ENCODE measurements at places on chromosomes 4 and X.

DNA sequence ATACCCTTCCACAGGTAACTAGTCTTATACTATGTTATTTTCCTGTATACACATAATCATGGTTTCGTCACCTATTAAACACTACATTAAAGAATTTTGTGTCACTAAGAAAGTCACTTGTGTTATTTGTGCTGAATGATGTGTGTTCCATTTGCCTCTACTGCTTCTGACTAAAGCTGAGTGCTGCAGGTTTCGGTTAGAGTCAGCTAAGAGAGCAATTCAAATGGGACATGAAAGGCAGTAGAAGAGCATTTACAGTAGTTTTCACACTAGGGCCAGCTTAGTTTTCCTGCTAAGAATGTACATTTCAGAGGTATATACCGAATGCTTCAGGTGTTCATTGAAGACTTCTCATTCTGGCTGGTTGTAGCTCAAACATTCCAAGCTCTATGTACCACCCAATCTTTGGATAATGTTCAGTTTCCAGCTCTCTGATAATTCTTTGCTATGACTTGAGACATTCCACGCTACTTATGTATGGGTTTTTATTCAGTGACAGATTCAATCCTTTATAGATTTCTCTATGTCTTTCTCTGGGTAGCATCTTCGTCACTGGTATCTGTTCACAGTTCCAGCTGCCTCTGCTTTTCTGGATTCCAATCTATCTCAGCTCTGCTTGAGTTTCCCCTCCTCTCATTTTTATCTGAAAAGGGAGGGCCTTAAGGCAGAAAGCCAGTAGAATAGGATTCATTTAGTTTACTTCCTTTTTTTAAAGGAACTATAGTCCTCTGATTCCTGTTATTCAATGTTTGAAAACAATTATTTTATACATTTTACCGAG is 164.4 kb downstream of the CXXC4 start:
- no peak for DNase-seq

- no peak for DNase-seq
Observed at GRCh38 chr4:15427161-15427560, 672 bp upstream of the C1QTNF7 start.

DNA sequence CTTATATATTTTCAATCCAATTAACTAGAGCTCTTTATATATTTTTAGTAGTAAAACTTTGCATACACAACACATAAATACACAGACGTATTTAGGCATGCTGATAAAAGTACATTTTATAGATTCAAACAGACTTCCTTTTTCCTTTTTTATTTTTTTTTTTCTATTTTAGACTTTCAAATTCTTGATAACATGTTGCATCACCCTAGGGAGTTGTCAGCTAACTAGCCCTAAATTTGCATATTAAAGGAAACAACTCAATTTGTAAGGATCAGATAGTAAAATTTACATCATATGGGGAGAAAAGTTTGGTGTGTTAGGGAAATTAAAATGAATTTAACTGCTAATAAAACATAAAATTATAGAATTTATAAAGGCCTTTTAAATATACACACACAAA is 47.4 kb upstream of the APOOL start:
- DNase-seq: no peak

- DNase-seq: no peak
Observed at GRCh38 chr4:153246446-153247115, 42.3 kb downstream of the TRIM2 start.

DNA sequence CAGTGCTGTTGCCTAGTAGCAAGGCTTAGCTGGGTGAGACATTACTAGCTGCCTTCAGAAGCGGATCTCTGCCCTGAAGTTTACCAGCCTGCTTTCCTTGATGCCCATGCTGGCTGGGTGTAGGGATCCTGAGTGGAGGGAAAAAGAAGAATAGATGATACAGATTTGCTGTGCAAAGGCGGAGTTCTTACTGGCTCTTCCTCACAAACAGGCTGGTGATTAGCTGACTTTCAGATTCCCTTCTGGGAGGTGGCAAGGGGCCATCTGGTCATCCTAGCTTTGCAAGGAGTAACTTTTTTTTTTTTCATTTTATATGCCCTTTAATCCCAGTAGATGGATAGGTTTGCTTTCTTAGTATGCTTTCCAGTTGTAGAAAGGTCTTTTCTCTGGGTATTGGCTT is 44.8 kb downstream of the SMARCA5 start:
- no peak for DNase-seq

DNA sequence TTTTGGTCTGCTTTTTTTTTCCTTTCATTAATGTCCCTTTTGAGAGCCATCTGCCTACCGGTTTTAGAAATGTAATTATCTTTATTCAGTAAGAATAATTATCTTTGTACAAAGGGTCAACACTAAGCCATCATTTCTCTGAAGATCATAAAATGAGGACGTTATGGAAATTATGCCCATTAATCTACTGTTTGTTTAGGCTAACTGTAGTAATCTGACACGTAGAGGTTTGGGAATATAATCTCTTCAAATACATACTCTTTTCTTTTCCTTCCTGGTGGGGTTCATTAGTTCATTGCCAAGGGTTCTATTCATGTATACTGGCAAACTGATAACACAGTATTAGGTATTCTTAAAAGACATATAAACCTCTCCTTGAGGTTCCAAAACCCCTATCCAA is 3.8 kb upstream of the HSD17B13 start:
- DNase-seq: peak; percentile 58

- DNase-seq: no peak
Observed at GRCh38 chr4:110543577-110543976, 67.6 kb downstream of the ENPEP start.

DNA sequence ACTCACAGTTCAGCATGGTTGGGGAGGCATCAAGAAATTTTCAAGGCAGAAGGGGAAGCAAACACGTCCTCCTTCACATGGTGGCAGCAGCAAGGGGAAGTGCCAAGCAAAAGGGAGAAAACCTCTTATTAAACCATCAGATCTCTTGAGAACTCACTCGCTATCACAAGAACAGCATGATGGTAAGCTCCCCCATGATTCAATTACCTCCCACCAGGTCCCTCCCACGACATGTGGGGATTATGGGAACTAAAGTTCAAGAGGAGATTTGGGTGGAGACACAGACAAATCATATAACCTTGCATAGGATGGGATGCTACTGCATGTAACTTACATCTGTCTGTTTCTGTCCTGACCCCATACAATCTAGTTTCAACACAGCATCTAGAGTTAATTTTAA is 511.8 kb upstream of the ARX start:
- DNase-seq: no peak

- no peak for DNase-seq
Observed at GRCh38 chr4:74950200-74950599, 17.3 kb downstream of the PARM1 start.

- DNase-seq: no peak
Observed at GRCh38 chr4:171594293-171594692, 218.9 kb upstream of the GALNTL6 start.

DNA sequence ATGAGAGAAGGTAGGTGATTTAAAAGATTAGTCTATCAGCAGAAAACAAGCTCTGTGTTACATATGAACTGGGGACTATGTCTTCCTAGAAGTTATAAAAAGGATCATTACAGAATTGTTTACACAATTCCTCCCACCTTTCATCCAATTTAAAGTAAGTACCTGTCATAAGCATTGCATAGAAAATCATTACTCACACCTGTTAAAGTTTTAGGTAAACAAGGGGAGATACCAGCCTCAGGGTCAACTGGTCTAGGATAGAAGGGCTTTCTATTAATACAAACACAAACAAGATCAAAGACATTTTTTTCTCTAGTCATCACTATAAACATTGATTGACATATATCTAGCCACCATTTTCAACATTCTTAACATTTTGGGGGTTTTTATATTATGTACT is 333.9 kb downstream of the ARHGAP24 start:
- no peak for DNase-seq

- DNase-seq: no peak
Observed at GRCh38 chrX:150607201-150607600, 38.8 kb downstream of the MTM1 start.

DNA sequence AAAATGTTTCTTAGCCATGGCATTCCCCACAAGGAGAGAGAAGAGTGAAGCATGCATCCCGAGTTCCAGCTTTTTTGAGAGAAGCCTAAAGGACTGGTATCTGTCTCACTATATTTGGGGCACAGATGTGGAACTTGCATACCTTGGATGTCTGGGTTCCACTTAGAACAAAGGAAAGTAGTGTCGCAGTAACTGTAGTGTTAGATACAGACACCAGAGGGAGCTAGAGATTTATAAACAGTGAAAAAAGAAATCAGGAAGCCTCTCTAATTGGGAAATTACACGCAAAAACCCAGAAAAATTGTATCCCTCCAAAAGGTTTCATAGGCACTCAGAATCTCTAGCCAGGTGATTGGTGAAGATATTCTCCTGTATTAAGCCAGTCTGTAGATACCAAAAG is 34.4 kb downstream of the AGTR2 start:
- peak; percentile 16 for DNase-seq

GRCh38 chrX:79524642-79525041 is 157.5 kb upstream of the ITM2A start:
- DNase-seq: no peak

- DNase-seq: no peak
Observed at GRCh38 chr4:151736361-151736760, 24.4 kb downstream of the GATB start.

GRCh38 chrX:15465347-15465746 is 27.8 kb downstream of the PIR start:
- DNase-seq: no peak

DNA sequence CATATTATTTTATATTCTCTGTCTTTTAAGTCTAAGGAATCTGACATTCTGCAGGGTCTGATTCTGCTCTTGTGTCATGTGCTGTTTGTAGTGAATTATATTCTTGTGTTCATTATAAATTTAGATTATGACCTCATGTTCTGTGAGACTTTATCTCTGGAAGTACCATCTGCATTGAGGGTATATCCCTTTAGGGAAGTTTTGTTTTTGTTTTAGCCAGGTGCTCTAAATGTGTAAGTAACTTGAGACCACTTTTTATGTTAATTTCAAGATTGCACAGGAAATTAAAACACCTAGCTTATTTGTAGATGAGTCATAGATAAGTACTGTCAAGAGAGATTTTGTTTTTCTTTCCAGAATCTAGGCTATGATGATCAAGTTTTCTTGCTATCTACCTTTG is 35.0 kb upstream of the DKK2 start:
- DNase-seq: no peak

- no peak for DNase-seq
Observed at GRCh38 chr4:178070163-178070562, 627.9 kb upstream of the AGA start.

DNA sequence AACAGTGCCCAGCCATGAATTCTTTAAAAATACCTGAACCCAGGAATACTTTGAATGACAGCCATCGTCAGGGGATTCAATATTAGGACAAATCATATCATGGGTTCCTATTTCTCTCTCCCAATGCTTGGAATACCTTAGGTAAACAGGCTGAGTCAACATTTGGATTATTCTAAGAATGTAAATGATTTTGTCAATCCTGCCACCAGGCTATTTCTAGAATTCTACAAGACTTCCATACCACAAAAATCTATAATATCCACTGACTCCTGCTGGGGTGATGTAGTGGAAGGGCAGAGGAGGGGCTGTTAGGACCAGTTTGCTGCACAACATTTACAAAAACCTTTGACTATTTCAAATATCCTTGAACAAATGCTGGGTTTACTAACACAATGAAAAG is 65.2 kb downstream of the IGFBP7 start:
- no peak for DNase-seq

- DNase-seq: no peak
Observed at GRCh38 chr4:62285026-62285425, 1084.9 kb downstream of the ADGRL3 start.

DNA sequence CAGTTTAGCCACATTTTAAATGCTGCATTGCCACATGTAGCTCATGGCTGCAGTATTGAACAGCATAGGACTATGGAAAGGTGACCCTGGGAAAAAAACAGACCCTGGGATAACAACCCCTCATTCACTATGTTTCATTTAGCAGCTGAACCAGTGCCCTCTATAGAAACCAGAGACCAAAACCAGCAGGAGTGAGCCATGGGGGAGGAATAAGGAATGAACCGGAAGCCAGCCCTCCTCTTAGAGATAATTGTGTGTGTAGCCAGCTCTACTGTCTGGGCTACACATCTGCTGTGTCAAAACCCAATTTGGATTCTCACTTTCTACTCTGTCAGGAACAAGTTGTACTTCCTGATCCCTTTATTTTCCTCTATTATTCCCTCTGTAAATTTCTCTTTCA is 158.5 kb upstream of the S100G start:
- DNase-seq: no peak

DNA sequence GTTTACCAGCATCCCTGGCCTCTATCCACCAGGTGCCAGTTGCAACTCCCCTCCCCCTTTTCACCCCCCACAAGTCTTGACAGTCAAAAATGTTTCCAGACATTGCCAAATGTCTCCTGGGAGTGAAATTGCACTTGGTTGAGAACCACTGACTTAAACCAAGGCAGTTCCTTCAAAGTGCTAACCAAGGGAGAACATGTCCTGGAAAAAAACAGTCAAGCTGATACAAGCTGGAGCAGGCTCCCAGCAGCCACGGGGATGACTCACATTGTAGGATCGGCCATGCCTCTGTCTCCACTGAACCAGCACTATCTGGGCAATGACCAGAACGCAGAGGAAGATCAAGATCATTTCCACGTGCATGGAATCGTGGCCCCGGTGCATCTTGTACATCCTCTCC is 11.4 kb downstream of the RNF175 start:
- no peak for DNase-seq

GRCh38 chrX:125131164-125131563 is 188.5 kb upstream of the TEX13C start:
- no peak for DNase-seq

DNA sequence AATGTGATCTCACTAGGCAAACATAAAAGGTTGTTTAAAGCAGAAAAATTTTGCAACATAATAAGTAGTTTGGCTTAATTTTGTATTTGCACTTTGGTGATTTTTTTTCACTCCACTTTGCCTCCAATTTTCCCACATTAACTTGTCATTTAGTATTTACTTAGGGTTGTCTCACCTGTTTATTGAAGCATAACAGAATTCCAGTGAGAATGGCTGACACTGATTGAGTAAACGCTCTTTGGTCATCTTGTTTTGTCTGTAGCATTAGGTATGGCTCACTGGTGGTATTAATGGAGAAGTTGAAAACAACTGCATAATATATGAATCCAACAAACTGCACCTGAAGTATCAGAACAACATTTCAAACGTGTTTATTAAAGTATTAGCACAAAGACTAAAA is 799.5 kb upstream of the ADGRL3 start:
- DNase-seq: no peak

DNA sequence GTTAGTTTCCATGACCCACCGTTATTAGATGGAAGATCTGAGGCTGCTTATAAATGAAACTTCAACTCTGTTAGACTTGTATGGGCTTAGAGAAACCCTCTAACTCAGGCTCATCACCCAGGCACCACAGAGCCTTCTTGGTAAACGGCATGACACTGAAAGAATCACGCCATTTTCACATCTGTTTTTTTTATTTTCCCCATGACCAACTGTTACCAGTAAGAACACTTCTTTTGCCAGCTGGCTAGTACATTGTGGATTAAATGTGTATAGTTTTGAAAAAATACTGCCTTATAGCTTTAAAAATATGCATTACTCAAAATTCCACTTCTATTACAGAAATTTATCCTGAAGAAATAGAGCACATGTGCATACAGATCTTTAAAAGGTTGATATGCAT is 48.0 kb upstream of the APELA start:
- DNase-seq: no peak

- DNase-seq: no peak
Observed at GRCh38 chrX:73877687-73878086, 314.7 kb downstream of the CHIC1 start.

GRCh38 chr4:159542296-159542695 is 439.4 kb downstream of the RAPGEF2 start:
- DNase-seq: no peak

- no peak for DNase-seq
Observed at GRCh38 chrX:65671286-65671685, 3.8 kb downstream of the MSN start.

GRCh38 chr4:681736-682451 is 7.1 kb downstream of the SLC49A3 start:
- peak; percentile 17 for DNase-seq

Measured in NCI-H1930 (cell line).